ENCODE measurements at places on chromosomes 11 and 22.

DNA sequence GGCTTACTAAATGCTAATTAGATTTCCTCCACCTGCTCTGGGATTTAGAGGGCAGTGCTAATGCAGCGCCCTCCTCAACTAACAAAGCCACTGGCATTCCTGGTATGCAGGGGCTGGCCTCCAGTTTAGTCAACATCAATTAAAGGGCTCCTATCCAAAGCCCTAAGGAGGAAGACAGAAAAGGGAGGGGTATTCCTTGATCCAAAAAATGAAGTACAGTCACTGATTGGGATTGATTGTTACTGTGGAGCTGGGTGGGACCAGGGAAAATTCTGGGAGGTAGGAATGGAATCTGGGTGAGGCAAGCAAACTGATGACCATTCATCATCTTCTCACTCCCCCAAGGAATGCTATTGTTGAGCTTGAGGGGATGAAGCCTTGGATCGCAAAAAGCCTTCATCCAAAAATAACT, 52.2 kb downstream of the GAB2 start:
- no peak for DNase-seq

GRCh38 chr11:17991783-17992433, 20.9 kb downstream of the SERGEF start:
- DNase-seq: no peak

- DNase-seq: no peak
Observed at GRCh38 chr22:31046539-31047226, 34.4 kb upstream of the SMTN start.

DNA sequence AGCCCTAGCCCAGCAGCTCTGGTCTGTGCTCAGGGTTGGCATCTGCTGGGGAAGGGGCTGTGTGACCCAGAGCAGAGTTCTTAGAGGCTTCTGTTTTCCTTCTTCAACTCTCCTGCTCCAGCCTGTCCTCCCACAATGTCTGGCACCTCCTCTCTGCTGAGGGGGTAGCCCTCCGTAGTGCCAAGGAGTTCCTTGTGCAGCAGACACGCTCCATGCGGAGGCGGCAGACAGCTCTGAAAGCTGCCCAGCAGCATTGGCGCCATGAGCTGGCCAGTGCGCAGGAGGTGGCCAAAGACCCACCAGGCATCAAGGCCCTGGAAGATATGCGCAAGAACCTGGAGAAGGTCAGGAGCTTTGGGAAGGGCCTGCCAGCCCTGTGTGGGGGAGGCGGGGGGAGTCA, 69.3 kb downstream of the CEP164 start:
- no peak for DNase-seq

- no peak for DNase-seq
Observed at GRCh38 chr11:22898036-22898435, 37.8 kb upstream of the CCDC179 start.

GRCh38 chr11:128625326-128625725, 38.0 kb upstream of the ETS1 start:
- no peak for DNase-seq

GRCh38 chr11:102802341-102802740, 4.4 kb upstream of the MMP1 start:
- DNase-seq: peak; percentile 94

GRCh38 chr11:43071338-43071737, 240.5 kb upstream of the API5 start:
- DNase-seq: no peak

DNA sequence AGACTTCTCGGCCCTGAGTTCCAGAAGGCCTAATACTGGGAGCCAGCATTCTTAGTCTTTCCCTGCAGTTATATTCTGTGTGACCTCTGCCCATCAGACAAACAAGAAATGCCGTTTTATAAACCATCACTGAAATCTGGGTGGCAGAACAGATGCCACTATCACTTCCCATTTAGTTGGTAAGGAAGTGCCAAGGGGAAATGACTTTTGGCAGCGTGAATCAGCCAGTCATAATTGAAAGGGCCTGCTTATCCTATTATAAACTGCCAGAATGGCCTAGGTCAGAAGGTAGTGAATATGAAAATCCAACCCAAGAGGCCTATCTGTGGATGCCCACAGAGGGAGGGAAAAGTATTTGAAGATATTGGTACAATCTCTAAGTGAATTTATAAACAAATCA, 646.8 kb upstream of the CCDC90B start:
- DNase-seq: no peak

DNA sequence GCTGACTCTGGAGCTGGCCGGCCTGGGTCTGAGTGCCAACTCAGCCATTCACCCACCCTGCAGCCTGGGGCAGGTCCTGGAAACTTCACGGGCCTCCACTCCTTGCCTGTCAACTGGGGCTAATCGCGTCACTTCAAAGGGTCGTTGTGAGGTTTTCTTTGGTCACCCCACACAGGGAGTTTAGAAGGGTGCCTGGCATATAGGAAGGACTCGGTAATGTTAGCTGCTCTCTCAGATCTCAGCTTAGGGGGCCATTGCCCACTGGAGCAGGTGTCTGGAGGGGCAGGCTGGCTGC, 7.3 kb downstream of the INCENP start:
- no peak for DNase-seq

- no peak for DNase-seq
Observed at GRCh38 chr11:108895579-108896480, 231.0 kb downstream of the DDX10 start.

DNA sequence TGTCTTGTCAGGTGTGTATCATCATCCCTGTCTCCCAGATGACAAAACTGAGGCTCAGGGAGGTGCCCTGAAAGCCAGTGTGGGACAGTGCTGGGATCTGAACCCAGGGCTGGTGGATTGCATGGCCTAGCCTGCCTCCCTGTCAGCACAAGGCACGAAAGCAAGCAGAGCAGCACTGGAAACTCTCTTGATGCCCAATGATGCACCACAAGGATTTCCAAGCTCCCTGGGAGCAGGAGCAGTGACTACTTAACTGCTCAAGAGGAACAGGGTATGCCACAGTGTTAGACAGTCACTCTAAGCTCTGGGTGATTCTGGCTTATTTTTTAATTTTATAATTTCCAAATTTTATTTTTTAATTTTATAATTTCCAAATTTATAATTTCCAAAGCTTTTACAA, 9.0 kb downstream of the ZC3H7B start:
- no peak for DNase-seq

- DNase-seq: peak; percentile 59
Observed at GRCh38 chr11:76763573-76764346, 19.4 kb upstream of the TSKU start.

GRCh38 chr22:28435982-28436381, 243.7 kb downstream of the TTC28 start:
- DNase-seq: no peak

GRCh38 chr22:45683680-45684079, 12.0 kb downstream of the ATXN10 start:
- DNase-seq: no peak

GRCh38 chr22:19849835-19850762, 4.6 kb downstream of the GNB1L start:
- no peak for DNase-seq

DNA sequence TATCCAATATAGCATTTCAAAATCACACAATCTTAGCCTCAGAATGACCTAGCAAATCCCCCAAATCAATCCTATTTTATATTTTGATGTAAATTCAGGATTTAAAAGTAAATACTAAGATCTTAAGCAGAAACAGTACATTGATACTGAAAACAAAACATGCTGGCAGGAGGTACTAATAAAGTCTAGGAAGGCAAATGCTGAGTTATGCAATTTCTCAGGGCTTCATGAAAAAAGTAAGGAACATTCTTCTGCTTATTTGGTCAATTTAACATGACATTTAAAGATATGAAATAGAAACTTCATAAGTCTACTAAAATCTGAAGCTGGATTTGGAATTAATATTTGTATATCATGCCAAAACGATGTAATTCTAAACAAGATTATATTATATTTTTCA, 153.3 kb downstream of the SWAP70 start:
- no peak for DNase-seq

DNA sequence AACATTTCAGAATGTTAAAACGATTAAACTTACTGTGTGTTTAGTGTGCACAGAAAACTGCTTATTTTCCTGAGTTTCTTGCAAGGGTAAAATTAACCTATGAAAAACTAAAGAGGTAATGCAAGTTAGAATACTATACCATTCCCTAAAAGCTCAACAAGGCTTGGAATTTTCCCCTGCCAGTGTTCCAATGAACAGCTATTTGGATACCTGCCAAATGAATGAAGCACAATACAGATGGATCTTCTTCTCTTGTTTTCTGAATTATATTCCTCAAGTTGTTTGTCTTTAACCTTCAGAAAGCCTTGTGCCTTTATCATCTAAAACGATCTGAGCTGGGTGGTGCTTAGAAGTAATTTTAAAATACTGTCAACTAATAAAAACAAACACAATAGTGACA, 204.5 kb downstream of the LRRC4C start:
- DNase-seq: no peak

DNA sequence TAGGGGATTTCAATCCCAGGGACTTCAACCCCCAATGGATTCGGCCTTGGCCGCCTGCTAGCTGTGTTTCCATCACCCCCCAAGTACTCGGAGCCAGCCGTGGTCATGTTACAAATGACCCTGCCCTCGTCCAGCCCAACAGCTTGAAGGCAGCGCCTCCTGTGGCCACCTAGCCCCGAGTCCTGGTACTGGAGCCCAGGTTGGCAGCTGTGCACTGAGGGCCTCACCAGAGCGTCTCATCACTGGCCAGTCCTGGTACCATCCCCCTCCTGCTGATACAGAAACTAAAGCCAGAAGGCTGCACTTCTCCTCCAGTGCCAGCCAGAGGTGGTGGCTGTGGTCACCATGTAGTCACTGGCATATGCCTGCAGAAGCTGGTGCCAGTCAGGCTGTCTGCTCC, 44.9 kb upstream of the FADD start:
- no peak for DNase-seq
